Sigmoid colon (tissue), 7 donors: ENCODE measurements at places on chromosomes 12 and 14.

DNA sequence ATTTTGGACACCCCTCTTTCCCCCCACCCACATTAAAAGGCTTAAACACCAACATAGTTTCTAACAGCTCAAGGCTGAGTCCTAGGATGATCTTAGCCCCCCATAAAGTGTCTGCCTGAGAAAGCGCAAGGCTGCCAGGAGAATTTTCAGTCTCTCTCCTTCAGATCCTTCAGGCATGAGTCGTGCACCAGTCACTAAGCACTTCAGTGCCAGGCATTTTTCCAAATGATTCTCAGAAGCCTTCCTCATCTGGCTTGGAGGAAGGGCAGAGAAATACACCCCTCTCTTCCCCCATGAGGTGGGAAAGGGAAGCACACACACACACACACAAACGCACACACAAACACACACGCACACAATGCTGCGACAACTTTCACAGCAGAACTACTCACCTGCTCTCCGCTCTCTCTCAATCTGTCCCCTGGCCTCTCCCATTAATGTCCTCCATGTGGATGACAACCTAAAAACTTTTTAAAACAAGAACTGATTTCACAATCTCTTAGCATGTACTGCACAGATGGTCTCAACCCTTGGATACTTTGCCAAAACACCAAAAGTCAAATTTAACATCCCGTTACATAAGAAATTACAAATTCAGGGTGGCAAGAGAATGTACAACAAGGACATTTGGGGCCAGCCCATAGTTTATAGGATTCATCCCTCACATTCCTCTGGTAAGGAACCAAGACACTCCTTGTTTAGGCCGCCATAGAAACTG is 49.8 kb downstream of the CKAP4 start:
- DNase-seq, result no peak

DNA sequence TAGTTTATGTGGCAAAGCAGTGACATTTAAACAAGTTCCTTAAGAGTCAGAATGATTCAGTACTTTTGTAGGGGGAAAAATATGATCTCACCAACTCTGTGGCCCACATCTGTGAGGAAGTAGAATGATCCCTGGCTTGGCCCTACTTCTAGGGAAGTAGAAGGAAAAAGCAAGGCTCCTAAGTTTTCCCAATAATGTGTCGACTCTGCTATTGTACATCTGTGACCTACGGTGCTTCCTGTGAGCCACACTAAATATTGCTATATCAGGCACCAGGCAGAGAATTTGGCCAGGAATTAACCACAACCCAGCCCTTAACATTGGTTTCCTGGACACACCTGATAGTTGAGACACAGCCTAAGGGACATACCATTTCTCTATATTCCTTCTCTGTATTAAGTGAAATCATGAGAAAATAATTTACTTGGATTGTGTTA is 9.3 kb upstream of the NID2 start:
- DNase-seq, result no peak

DNA sequence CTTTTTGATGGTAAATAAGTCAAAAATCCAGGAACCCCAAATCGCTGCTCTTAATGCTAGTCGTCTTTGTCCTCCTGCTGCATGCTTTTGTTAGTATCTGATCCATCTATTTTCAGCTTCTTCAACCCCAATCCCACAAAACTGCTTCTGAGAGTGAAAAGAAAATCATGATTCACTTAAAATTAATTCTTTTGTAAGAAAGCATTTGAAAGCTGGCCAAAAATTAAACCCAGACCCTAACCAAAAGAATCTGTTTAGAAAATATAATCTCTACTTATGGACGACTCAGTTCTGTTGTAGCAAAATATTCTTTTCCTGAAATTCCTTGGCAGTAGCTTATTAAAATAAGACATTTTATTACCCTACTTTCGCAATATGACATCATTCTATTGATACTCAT is 443.6 kb upstream of the SYT1 start:
- no peak for DNase-seq

- DNase-seq, result no peak
Observed at GRCh38 chr12:79920421-79921238, 14.3 kb downstream of the PPP1R12A start.
